ENCODE measurements at places on chromosomes 2 and 18. TPM values are rescaled to one million over a fixed set of nuclear protein-coding genes. Genes with fewer than 3 reads are reported as not detected.

GRCh38 chr2:160381425-160381951 lies 112.1 kb downstream of the RBMS1 start:
- DNase-seq = no peak

Gene CRYBA2
- total RNA-seq = not detected

- peak; percentile 86 for DNase-seq
Observed at GRCh38 chr2:143071185-143071876, 57.9 kb upstream of the ARHGAP15 start.

DNA sequence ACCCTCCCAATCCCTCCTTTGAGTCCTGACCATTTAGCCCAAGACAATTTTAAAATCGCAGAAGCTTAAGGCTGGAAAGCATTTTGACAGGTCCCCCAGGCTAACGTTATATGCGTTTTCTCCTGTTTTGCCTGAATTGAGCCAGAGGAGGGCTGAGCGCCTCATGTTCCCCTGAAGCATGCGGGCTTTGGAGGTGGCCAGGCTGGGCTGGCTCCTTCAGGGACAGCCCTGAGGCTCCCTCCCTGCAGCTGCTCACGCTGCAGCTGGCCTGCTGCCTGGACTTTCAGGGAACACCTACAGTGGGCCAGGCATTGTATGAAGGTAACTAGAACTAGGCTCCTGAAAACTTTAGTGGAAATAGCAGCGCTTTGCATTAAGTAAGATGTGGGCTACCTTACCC lies 179.2 kb downstream of the ACKR3 start:
- DNase-seq = no peak

- DNase-seq = no peak
Observed at GRCh38 chr18:59385191-59385590, 26.1 kb upstream of the LMAN1 start.

GRCh38 chr18:31487246-31488015 lies 10.5 kb upstream of the DSG2 start:
- peak; percentile 95 for DNase-seq

Gene C2orf66
- total RNA-seq = 0.14 TPM

DNA sequence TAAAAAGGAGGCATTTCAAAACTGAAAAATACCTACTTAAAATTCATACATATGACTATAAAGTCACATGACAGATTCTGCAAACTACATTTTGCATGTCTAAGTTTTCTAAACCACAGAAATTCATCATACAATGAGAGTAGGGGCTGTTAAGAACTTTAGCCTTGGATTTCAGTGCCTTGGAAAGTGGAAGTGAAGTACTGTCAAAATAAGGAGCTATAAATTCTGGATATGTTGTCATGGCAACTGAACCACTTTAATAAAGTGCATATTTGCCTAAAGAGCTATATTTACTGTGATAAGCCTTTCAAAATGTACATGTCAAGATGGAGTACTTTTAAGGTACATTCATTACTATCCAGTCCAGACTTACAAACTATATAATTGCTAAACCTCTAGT lies 227.1 kb downstream of the RAB3GAP1 start:
- DNase-seq = no peak

All from foreskin keratinocyte (primary cell).